ENCODE measurements at places on chromosomes 4 and X. TPM values are rescaled to one million over a fixed set of nuclear protein-coding genes. Genes with fewer than 3 reads are reported as not detected.

DNA sequence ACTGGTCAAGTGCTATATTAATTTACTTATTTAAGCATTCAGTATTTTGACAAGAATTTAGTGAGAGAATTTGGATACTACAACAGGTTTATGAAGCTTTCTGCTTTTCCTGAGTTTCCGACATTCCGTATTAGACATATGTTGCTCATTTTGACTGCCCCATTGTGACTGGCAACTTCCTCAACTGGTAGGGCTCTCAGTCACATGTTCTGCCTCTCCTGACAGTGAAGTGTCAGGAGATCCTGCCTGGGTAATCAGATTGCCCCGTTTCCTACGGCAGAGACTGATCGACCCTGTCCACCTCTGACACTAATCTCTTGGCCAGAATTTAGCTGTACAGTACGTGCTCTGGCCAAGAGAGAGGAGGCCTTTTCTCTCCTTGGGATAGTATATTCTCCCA lies 49.5 kb downstream of the CLNK start:
- DNase-seq = no peak

GRCh38 chr4:6873792-6874461 lies 35.7 kb upstream of the TBC1D14 start:
- DNase-seq = peak; percentile 12

GAGE12H gene
- not detected for total RNA-seq

DNA sequence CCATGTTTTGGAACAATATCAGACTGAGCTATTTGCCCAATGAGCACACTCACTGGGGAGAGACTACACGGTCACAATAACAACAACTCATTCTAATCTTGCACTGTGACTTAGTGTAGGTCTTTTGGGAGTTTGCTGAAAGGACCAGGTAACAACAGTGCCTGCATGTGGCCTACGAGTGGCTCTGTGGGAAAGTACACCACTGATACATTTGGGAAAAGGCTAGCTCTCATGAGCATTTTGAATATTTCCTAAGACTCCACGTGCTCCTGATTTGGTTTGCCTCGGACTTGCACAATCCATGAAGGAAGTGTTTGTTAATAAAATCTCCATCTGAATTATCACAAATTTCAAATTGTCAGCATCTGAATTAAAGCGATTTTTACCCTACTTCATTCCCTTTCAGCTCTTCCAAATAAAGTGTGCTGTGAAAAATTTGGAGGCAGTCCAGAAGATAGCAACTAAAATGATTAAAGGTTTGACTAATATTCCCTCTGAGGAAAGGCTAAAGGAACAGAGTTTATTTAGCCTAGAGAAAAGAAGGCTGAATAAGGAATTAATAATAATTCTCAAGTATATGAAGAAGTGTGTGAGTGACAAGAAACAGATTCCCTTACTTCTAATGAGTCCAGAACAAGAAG lies 406.4 kb downstream of the PPARGC1A start:
- no peak for DNase-seq

GRCh38 chrX:3166670-3167455 lies 125.6 kb downstream of the ARSF start:
- DNase-seq = peak; percentile 7

PPEF2 gene
- not detected for total RNA-seq

DNA sequence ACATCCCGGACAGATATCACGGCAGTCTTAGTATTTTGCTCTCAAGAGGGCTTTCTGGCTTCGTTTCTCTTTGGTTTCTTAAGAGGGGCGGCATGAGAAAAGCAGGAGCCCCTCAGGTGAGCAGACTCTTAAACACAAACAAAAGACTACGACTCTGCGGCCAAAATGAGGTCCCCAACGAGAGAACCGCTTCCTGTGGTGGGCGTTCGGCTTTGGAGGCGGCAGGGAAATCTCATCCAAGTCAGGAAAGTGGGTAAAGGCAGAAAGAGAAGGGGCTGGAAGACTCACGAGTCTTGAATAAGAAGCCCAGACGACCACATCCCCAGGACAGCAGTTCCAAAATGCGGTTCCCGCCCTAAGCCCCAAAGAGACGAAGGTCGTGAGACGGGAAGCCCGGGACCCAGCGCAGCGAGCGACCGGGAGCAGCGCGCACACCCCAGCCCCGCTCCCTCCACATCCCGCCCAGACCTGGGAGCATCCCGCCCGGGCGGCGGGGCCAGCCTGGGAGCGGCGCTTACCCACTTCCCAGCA lies 409 bp downstream of the UGDH start:
- no peak for DNase-seq

SORBS2 gene
- 9.0 TPM for total RNA-seq

GRCh38 chrX:19798423-19798822 lies 89.0 kb downstream of the SH3KBP1 start:
- no peak for DNase-seq
